ENCODE measurements at places on chromosomes 11 and 22. TPM values are rescaled to one million over a fixed set of nuclear protein-coding genes. Genes with fewer than 3 reads are reported as not detected.

The TREH gene
- not detected for total RNA-seq

The SYT9 gene
- under 0.01 TPM for total RNA-seq

The CFAP300 gene
- not detected for total RNA-seq

The NAP1L4 gene
- total RNA-seq = 237 TPM
